ENCODE measurements at places on chromosomes 1 and 21.

DNA sequence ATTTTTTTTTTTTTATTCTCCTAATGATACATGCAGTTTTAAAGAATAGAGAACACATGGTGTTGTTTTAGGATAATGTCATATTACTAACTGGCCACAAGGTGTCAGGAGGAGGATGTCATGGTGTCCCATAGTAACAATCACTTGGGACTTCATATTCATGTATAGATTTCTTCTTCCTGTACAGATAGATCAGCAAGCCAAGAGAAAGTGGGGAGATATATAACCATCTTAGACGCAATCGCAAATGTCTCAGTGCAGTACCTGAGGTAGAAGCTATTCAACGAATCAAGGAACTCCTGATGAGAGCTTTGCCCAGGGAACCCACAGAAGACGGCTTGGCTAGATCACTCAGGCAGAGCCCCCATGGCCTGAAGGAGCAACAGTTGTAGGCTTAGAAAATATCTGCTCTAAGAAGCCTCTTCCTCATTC, 12.3 kb downstream of the OR2T11 start:
- no peak overlapping the region for H3K27ac ChIP-seq
- no peak overlapping the region for H3K4me3 ChIP-seq
- DNase-seq: no peak
- no peaks in the 10 kb centered on the region for H3K36me3 ChIP-seq
- no peaks in the 10 kb centered on the region for H3K4me1 ChIP-seq
- H3K27me3 ChIP-seq: no peaks in the 10 kb centered on the region

- no peak overlapping the region for H3K27ac ChIP-seq
- no peak for DNase-seq
- H3K36me3 ChIP-seq: no peaks in the 10 kb centered on the region
- H3K4me1 ChIP-seq: peaks cover 10% of the 10 kb centered on the region
- peaks cover 2% of the 10 kb centered on the region for H3K27me3 ChIP-seq
Measured at GRCh38 chr1:223423641-223424233, 30.5 kb downstream of the CCDC185 start.

DNA sequence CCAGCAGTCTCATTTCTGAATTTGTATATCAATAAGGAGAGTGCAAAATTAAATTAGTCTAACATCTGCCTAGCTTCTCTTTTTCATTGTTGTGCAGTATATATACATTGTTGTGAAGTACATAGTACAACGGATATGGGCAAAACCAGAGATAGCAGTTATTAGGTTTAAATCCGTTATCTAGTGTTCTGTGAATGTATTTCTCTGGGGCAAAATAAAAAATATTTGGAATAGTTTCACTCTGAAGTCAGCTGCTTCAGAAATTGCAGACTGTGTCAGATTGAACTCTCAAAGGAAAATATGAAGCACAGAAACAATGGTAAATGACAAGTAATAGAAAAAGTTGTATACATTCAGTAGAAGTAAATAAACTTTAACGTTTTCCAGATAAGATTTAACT, 836.5 kb upstream of the CXADR start:
- H3K27me3 ChIP-seq: no peaks in the 10 kb centered on the region
- H3K4me3 ChIP-seq: no peak overlapping the region
- no peak for DNase-seq

DNA sequence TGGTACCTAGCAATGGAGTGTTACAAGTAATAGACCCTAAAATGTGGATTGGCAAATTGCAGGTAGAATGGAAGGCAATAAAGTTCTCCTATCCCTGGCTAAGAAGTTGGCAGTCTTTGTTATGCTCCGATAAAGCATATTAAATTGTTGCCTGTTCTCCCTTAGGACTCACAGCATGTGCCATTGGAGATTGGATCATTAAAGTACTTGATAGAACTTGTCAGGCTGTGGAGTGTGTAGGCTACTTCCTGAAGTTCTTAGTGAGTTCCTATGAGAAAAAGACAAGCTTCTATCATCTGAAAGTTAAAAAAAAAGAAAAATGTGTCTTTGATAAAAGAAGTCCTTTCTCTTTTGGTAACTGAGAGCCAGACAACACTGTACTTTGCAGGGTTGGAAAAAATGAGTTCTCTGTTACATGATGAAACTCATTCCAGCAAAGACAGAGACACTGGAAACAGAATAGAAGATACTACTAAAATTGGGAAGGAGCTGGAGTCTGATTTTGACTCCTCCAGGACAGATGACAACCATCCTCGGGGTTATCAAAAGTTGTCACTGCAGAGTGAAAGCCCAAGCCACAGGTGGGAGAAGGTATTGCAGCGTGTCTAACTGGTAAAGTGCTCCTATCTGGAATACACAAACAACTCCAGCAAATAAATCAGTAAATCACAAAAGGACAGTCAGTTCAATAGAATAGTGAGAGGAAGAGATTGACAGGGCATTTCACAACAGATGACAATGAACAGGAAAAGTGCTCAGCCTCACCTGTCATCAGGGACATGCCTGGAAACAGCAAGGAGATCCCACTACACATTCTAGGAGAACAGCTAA, 87.5 kb upstream of the WDR26 start:
- no peak overlapping the region for H3K4me3 ChIP-seq
- no peaks in the 10 kb centered on the region for H3K36me3 ChIP-seq
- peaks cover 5% of the 10 kb centered on the region for H3K4me1 ChIP-seq
- DNase-seq: no peak
- no peaks in the 10 kb centered on the region for H3K27me3 ChIP-seq

DNA sequence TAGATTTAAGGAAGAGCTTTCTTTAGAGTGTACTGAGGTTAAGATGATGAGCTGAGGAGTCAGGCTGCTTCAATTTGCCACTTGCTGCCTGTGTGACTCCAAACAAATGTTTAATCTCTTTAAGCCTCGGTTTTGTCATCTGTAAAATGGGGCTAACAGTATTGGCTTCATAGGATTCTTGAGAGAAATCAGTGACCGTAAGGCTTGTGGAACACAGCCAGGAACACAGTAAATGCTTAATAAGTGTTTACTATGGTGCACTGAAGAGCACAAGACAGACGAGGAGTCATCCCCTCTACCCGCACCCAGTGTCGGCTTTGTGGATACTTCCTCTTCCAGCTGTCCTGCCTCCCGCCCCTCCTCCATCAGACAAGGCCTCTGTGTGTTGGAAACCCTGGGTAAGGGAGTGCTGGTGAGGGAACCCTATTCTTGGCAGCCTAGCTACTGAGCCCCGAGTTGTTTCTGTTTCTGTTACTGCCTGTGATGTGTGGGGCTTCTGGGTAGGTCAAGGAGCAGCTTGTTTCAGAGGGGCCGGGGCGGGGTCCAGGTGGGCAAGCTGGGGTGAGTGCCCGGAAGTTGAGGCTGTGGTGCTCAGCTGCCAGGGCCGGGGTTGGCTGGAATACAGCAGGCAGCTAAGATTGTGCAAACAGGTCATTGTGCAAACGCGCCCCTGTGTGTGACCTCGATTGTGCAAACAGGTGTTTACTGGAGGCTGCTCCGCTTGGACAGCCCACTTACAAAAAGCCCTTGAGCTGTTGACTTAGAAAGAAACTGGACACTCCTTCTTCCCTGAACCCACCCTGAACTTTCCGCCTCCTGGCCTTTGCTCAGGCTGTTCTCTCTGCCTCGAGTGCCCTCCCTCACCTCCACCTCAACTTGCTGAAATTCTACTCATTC, 4.0 kb upstream of the CSF3R start:
- no peak for DNase-seq
- H3K4me3 ChIP-seq: no peak overlapping the region
- no peaks in the 10 kb centered on the region for H3K36me3 ChIP-seq
- peaks cover 3% of the 10 kb centered on the region for H3K27me3 ChIP-seq

GRCh38 chr1:235500971-235501540, 3.2 kb downstream of the B3GALNT2 start:
- peaks cover 10% of the 10 kb centered on the region for H3K4me1 ChIP-seq
- no peaks in the 10 kb centered on the region for H3K27me3 ChIP-seq
- no peak for DNase-seq
- H3K27ac ChIP-seq: peak overlapping the region; percentile 54
- no peak overlapping the region for H3K4me3 ChIP-seq
- no peaks in the 10 kb centered on the region for H3K36me3 ChIP-seq

DNA sequence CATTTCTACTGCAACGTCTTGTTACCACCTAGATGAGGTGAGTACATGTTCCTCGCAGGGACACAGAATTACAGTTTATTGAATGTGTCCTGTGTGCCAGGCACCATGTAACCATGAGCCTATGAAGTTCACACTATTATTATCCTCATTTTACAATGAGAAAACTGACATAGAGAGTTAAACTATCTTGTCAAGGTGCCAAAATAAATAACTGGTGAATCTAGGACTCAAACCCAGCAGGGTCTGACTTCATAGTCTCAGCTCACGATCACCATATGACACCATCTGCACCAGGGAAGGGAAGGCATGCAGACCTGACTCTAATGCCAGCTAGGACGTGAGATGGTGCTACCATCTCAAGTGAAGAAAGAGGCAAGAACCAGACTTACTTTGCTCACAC, 2.4 kb downstream of the SELE start:
- no peak for DNase-seq
- no peak overlapping the region for H3K27ac ChIP-seq
- no peaks in the 10 kb centered on the region for H3K27me3 ChIP-seq
- no peak overlapping the region for H3K4me3 ChIP-seq
- H3K4me1 ChIP-seq: peaks cover 23% of the 10 kb centered on the region

DNA sequence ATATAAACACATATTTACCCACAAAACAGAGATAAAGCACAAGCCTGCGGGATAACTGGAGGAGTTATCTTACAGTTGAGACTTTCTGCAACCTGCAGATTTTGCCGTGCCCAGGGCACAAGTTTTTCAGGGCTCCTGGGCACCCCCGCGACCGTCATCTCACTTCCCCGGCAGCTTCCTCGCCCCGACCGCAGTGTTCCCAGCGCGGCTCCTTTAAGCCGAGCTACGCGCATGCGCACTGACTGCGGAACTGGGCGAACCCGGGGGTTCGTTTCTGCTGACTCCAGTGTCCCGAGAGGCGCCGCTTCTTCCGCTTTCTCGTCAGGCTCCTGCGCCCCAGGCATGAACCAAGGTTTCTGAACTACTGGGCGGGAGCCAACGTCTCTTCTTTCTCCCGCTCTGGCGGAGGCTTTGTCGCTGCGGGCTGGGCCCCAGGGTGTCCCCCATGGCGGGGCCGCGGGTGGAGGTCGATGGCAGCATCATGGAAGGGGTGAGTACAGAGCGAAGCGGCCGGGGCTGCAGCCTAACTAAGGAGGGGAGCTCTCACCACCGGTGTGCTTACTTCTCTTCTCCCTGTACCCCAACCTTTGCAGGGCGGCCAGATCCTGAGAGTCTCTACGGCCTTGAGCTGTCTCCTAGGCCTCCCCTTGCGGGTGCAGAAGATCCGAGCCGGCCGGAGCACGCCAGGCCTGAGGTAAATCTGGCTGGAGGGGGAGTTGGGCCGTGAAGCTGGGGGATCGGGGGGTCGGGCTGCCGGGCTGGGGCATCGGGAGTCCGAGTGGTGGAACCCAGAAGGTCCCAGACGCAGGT, at the start of gene RTCA:
Gene RTCA (plus strand): TSS at position 286 of the 810 bp plus-strand sequence. CDS start 160 bp downstream, at position 446.
- peaks cover 34% of the 10 kb centered on the region for H3K36me3 ChIP-seq
- peaks cover 20% of the 10 kb centered on the region for H3K4me1 ChIP-seq
- peak within 1 kb of the TSS; percentile 98 for H3K27ac ChIP-seq
- H3K27me3 ChIP-seq: no peaks in the 10 kb centered on the region
- DNase-seq: peak; percentile 95
- peak within 1 kb of the TSS; percentile 98 for H3K4me3 ChIP-seq

DNA sequence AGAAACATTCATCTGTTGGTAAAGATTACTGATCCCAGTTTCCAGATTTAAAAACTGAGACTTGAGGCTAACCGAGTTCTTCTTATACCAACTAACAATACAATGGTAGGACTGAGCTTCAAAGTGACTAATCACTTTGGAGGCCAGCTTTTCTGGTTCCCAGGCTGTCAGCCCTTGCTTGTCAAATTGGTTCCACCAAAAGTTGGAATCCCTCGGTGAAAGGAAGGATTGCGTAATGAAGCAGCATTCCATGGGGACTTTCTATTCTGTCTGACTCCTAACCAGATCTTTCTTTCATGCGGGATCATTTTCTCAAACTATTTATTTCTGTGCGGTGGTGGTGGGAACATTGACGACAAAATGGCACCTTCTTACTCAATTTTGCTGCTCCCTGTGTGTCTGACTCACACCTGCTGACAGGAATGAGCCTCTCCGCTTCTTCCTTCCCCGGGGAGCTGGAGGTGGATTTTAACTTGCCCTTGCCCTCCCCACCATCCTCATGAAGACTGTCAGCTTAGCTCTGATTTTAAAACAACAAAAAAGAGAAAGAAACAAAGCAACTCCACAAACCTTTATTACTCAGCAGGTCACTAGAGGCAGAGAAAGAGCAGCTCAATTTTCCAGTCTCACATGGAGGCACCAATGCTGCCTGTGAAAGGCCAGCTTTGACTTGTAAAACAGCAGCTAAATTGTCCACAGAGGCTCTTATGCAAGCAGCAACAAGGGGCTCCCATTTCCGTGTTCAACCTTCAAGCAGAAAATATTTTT, 32.9 kb upstream of the RASAL2 start:
- H3K4me3 ChIP-seq: no peak overlapping the region
- H3K27me3 ChIP-seq: no peaks in the 10 kb centered on the region
- H3K4me1 ChIP-seq: peaks cover 38% of the 10 kb centered on the region
- H3K27ac ChIP-seq: peak overlapping the region; percentile 55
- no peak for DNase-seq

DNA sequence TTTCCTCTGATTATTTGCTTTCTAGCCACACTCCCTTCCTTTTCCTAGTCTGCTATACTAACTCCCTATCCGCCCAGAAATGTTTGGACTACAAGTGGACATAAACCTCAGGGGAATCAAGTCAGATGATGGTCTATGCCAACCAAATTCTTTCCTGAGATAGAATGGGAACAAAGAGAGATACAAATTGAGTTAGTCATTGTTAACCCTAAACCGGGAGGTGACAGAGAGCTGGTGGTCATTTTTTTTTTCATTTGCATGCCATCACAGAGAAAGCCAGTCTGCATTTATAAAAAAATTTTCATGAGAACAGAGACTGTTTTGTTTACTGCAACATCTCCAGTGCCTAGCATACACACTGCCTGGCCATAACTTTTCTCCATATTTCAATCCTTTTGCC, 35.0 kb downstream of the MYSM1 start:
- H3K4me3 ChIP-seq: no peak overlapping the region
- H3K36me3 ChIP-seq: peaks cover 46% of the 10 kb centered on the region
- H3K27me3 ChIP-seq: no peaks in the 10 kb centered on the region
- no peak overlapping the region for H3K27ac ChIP-seq

- peaks cover 9% of the 10 kb centered on the region for H3K4me1 ChIP-seq
- no peak overlapping the region for H3K27ac ChIP-seq
- peaks cover 7% of the 10 kb centered on the region for H3K27me3 ChIP-seq
- H3K36me3 ChIP-seq: no peaks in the 10 kb centered on the region
- DNase-seq: no peak
- H3K4me3 ChIP-seq: no peak overlapping the region
Measured at GRCh38 chr1:17235135-17235885, 13.6 kb upstream of the PADI3 start.

GRCh38 chr1:165036403-165036802, 320.1 kb downstream of the LMX1A start:
- H3K4me1 ChIP-seq: peaks cover 3% of the 10 kb centered on the region
- H3K27me3 ChIP-seq: no peaks in the 10 kb centered on the region
- H3K36me3 ChIP-seq: no peaks in the 10 kb centered on the region

DNA sequence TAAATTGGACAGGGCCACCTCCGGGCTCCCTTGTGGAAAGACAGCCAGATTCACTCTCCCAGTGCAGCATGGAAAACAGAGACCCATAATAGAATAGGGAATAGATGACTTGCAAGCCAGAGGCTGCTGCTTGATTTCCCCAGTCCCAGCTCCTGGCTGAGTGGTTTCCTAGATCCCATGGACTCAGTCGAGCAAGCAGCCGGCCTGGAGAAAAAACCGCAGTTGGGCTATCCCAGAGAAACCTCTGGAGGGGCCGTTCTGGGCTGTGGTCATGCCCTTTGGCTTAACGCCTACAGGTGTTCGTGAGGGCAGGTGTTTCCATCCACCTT, 61.7 kb downstream of the ELK4 start:
- peak overlapping the region; percentile 36 for H3K4me3 ChIP-seq
- H3K36me3 ChIP-seq: no peaks in the 10 kb centered on the region
- H3K27ac ChIP-seq: no peak overlapping the region
- H3K27me3 ChIP-seq: peaks cover 88% of the 10 kb centered on the region

Data from mesothelial cell of epicardium (in vitro differentiated cells).